ENCODE measurements at places on chromosomes 3 and 15.

- DNase-seq = no peak
These were observed 8.1 kb upstream of the VPS39 start for GRCh38 chr15:42215913-42216829.

- peak; percentile 99 for DNase-seq
These were observed 106.4 kb downstream of the FBLN2 start for GRCh38 chr3:13655061-13655913.

GRCh38 chr3:54550221-54550977, 377.5 kb downstream of the LRTM1 start:
- no peak for DNase-seq

DNA sequence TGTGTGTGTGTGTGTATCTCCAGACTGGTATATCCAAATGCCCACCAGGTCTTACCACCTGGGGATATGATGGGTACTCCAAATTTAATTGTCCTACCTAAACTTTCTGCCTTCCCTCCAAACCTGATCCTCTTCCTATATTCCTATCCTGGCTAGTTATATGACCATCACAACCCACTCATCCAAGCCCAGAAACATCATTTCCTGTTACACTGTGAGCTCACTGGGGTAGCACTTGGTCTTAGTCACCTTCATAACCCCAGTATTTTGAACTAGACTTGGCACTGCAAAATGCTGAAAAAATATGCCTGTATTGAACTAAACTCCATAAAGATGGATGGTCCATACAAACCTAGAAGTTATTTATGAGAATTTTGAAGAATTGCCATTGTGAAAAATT, 178.8 kb upstream of the EIF1B start:
- DNase-seq = no peak

DNA sequence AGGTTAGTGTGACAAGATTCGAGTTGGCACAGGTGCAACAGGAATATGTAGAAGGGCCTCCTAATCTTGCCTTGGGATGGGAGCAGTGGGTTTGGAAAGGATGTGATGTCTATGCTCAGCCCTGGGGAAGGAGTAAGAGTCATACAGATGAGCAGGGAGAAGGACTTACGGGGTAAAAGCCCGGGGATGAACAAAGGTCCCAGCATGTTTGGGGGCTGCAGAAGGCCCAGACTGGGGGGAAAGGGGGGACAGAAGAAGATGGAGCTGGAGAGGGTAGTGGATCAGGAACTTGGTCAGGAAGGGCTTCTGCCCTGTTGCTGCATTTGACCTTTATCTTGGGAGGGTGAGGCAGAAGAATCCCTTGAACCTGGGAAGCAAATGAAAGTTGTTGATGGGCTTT, 240.1 kb upstream of the ST8SIA2 start:
- no peak for DNase-seq

DNA sequence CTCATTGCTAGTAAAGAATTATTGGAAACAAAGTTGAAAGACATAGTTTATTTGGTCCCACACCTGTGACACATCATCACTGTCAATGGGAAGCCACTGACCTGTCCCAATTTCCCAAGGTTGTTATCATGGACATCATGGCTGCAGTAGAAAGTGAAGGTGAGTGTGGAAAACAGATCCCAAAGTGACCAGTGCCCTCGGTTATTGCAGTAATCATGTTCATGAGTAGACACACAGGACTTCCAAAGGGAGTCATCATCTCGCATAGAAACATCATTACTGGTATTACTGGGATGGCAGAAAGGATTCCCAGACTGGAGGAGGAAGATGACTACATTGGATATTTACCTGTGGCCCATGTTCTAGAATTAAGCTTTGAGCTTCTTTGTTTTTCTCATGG, 14.7 kb downstream of the TF start:
- no peak for DNase-seq

DNA sequence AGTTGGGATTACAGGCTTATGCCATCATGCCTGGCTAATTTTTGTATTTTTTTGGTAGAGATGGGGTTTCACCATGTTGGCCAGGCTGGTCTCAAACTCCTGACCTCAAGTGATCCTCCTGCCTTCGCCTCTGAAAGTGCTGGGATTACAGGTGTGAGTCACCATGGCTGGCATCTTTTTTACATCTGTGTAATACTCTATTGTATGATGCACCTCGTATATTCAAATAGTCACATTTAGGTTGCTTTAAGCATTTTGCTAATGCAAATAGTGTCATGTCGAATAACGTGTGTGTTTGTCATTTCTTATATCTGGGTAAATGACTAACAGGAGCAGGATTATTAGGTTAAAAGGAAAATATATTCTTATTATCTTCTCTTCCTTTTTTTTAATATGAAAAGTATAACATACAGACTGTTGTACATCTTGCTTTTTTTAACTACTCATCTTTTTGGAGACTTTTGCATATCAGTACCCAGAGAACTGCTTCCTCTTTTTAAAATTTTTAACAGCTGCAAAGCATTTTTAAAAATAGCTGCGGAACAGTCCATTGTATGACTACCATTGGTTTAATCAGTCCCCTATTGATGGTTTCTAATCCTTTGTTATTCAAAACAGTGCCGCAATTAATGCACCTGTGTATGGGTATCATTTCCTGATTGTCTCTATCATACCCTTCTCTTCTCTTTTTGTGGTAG, 13.4 kb downstream of the SCAMP5 start:
- no peak for DNase-seq

DNA sequence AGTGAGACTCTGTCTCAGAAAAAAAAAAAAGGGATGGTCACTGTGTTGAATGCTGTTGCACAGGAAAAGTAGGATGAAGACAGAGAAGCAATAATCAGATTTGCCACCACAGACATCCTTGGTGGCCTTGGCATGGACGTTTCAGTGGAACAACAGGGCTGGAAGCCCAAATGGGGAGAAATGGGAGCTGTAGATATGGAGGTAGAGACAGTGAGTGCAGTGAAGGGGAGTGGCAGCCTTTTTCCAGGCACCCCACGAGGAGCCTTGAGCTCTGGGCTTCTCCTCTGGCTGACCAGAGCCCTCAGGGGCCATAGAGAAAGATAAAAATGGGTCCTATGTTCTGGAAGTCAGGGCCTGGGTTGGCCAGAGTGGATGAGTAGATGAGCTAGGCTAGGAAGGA, 12.3 kb upstream of the DOCK3 start:
- no peak for DNase-seq

Measured in 8988T (cell line).